ENCODE measurements at places on chromosomes 12 and 14.

- DNase-seq = no peak
Observed at GRCh38 chr12:57869298-57869926, 22.9 kb upstream of the CTDSP2 start.

DNA sequence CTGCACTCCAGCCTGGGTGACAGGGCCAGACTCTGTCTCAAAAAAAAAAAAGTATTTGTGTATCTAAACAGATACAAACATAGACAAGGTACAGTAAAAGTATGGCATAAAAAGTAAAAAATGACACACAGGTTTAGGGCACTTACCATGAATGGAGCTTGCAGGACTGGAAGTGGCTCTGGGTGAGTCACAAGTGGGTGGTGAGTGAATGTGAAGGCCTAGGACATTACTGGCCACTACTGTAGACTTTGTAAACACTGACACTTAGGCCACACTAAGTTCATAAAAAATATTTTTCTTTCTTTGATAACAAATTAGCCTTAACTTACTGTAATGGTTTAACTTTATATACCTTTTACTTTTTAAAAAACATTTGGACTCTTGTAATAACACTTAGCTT, 38.0 kb upstream of the EIF5 start:
- no peak for DNase-seq

DNA sequence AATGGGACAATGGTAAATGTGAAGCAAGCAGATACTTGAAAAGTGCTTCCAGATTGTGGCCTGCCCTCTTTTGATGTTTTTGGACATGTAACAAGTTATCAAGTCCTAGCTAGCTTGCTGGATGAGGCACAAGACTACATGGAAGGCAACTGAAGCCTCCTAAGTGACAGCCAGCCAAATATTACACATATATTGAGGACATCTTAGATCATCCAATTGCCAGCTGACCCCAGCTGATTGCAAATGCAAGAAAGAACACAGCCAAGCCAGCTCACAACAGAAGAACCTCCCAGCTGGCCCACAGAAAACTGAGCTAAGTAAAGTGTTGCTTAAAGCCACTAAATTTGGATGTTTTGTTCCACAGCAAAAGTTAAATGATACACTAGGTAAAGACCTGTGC, 156.9 kb downstream of the SRGAP1 start:
- no peak for DNase-seq

DNA sequence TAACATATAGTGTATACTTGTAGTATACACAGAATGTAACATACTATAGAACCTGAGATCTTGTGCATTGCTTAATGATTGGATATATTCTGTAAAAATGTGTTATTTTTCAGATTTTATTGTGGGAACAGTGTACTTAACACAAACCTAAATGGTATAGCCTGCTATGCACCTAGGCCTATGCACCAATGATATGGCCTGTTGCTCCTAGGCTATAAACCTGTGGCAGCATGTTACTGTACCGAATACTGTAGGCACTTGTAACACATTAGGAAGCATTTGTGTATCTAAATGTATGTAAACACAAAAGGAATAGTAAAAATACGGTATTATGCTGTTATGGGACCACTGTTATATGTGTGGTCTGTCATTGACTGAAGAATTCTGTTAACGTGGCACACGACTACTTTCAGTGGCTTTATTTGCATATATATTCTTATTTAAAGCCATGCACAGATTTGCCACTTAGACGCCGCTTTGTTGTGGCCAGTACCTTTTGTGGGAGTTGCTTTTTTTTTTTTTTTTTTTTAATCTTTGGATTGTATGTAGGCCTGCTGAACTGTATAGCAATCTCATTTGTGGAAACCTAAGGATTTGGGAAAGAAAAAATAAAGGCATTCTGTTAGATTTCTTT, 7.4 kb downstream of the PAPOLA start:
- no peak for DNase-seq

DNA sequence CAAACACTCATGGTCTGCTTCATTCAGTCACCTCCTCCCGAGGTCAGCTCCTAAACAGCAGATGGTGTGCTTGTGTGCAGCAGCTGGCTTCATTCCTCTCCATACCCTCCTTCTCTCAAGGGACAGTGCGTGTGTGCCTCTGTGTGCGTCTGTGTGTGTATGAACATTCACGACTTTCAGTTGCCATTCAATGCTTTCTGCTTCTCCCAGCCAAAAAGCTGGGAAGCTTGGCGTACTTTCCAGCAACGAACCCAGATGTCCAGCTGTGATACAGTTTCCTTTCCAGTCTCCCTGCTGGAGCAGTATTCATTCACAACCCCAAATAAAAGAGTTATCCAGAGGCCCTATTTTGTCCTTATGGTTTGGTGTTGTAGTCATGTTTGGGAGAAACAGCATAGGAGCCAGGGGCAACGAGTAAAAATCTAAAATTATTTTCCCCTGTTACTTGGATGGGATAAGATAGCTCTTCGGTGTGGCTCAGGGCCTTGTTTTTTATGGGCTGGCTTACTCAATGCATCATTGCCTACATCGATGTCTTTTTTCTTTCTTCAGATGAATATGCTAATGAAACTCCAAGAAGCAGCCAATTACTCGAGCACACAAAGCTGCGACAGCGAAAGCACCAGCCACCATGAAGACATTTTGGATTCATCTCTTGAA, 379.3 kb downstream of the NAV3 start:
- no peak for DNase-seq

DNA sequence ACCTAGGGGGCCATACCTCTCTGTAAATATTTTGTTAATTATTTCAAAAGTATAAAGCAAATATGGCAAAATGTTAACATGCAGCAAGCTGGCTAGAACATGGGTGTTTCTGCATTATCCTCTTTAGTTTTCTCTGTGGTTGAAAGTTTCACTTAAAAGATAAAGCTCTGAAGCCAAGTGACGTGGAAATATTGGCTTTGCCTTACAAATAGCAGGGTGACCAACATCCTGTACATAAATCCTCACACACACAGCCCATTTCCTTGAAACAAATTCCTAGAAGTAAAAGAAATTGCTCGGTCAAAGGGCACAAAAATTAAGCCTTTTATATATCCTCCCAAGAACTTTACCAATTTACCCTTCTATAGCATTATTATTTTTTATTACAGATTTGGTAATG, 10.6 kb upstream of the VWF start:
- no peak for DNase-seq

DNA sequence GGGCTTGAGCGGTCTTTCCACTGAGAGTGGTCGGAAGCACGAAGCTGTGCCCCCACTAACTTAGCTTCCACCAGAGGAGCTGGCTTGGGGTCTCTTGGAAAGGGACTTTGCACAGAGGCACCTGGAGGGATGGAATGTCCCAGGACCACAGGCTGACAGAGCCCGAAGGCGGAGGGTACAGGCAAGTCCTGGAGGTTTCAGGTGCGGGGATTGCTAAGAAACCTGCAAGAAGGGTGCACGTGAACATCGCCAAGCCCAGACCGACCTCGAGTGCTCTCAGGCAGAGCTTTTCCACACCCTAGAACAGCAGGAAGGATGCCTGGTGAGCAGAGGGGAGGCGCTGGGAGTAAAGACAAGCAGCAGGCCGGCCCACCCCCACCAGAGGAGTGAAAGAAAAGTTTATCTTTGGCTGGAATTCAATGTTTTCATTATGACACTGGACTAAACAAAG, 61.6 kb downstream of the SERPINA3 start:
- DNase-seq = no peak

- DNase-seq = no peak
Observed at GRCh38 chr14:84591827-84592445, 938.0 kb upstream of the FLRT2 start.
